ENCODE measurements at places on chromosomes 12 and 14.

DNA sequence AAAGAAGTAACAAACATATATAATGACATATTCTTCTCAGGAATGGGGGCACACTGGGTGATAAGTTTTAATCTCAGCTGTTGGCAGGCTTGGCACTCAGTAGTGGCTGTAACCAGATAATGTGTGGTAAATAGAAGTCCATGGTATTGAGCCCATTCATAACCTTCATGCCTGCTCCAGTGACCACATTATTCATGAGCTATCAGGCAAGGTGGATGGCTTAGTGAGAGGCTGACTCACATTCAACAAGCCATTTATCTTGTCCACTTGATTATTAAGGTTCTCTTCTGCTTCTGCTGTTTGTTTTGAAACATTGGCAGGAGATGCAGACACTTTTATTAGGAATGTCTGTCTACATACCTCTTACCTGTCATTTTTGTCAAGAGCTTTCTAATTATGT, 950.4 kb upstream of the LRFN5 start:
- peak; percentile 40 for DNase-seq

GRCh38 chr12:46770501-46771183, 55.2 kb downstream of the SLC38A4 start:
- DNase-seq, result no peak

DNA sequence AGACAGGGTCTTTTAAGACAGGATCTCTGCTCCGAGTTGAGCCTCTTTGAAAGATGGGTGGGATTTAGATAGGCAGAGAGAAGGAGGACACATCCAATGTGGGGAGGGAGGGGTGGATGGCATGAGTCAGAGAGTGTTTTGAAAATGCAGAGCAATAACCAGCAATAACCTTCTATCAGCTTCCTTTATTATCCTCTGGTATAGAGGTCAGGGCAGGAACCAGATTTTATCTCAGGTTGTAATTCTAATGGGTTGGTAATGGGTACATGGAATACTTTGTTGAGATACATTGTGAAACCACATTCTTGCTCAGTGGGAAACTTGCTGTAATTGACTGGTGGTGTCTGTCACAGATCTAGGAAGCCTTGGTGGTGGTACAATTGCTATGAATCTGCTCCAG, 37.6 kb upstream of the CCDC63 start:
- peak; percentile 25 for DNase-seq

DNA sequence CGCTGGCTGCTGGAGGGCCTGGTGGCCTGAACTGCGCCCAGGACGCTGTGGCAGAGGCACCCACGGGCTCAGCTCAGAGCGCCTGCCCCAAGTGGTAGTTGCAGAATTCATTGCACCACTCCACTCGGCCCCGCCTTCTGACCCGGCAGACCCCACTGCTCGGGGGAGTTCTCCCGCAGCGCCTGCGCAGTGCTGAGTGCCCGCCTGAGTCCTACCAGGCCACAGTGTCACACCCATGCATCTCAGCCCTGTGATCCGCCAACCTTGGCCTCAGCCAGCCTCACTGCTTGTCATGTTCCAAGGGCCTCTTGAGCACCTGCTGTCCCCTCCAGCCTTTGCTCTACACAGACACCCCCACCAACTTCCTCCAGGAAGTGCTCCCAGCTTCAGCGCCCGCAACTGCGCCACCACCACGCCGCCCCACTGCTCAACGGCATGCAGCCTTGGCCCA, 12.2 kb downstream of the DEGS2 start:
- DNase-seq, result no peak

GRCh38 chr12:91361864-91362263, 179.2 kb upstream of the DCN start:
- DNase-seq, result peak; percentile 48

GRCh38 chr14:67527756-67528155, 5.3 kb upstream of the PLEKHH1 start:
- DNase-seq, result no peak

GRCh38 chr14:65958664-65959562, 527.3 kb upstream of the CCDC196 start:
- peak; percentile 30 for DNase-seq

DNA sequence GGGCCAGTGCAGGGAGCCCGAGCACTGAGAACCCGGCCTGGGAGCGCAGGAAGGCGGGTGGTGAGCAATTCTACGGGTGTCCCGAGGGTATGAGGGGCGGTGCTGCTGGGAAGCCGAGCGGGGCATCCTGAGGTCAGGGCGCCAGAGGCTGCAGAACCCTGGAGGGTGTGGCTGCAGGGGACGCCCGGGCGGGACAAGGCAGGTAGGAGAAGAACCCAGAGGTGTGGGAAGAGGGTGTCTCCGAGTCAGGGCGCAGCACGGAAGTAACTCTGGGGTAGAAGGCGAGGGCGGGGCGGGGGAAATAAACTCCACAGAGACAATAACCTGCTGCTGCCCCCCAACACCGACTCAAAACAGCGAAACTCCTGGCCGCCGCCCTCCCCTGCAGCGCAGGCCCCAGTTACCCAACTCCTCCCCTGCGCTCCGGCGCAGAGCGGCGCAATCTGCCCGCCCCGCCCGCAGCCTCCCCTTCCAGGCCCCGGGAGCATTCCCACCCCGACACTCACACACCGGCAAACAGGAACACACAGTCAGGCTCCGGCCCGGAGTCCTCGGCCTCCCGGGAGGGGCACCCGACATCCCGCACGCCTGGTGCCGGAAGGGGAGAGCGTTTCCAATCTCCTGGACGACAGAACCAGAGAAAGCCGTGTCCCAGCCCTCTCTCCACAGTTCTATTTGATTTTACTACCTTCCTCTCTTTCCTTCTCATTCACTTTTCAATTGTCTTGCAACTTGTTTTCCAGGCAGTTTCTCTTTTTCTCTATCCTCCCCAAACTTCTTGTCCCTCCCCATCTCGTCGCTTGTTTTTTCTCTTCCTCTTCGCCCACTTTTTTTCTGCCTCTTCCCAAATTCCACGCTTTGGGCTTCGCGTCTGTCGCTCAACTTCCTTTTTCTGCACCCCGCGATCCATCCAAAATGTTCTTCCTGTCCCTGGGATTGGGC, 2.4 kb downstream of the HRK start:
- DNase-seq, result peak; percentile 58

GRCh38 chr14:35046751-35047536, 872 bp downstream of the FAM177A1 start:
- peak; percentile 55 for DNase-seq

- no peak for DNase-seq
Measured at GRCh38 chr12:128690641-128691040, 133.1 kb downstream of the SLC15A4 start.

- no peak for DNase-seq
Measured at GRCh38 chr12:106480251-106480650, 102.6 kb upstream of the RFX4 start.

DNA sequence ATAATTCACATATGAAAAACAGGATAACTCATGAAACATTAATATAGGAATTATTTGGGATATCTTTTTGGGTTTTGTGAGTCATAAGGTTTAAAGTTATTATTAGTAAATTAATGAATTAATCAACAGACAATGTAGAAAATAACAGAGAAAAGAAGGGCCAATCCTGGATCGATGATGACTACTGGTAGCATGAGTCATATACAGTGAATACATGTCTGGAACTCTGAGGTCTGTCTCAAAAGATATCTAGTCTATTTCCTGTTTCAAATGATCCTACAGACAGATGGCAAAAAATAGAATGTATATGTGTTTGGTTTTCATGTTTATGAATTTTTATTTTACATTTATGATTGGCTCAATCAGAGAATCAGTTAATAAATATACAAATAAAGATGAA, 86.4 kb upstream of the RTL1 start:
- no peak for DNase-seq

GRCh38 chr14:69038455-69039287, 59.6 kb upstream of the ACTN1 start:
- DNase-seq, result no peak

DNA sequence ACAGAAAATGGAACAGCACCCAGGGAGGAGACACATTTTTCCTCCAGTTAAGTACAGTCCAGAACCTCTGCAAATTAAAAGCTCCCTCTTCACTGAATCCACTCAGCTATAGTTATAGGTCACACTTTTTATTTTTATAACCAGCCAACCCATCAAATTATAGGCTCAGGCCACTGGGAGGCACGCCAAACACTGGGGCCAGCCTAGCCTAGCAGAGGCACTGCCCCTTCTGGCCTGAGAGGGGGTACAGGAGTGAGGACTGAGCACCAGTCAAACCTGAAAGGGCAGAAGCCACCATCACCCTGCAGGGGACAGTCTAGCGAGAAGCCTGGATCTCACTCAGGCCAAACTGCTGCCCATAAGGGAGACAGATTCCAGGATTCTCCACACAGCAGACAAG, 19.3 kb downstream of the FMNL3 start:
- no peak for DNase-seq

DNA sequence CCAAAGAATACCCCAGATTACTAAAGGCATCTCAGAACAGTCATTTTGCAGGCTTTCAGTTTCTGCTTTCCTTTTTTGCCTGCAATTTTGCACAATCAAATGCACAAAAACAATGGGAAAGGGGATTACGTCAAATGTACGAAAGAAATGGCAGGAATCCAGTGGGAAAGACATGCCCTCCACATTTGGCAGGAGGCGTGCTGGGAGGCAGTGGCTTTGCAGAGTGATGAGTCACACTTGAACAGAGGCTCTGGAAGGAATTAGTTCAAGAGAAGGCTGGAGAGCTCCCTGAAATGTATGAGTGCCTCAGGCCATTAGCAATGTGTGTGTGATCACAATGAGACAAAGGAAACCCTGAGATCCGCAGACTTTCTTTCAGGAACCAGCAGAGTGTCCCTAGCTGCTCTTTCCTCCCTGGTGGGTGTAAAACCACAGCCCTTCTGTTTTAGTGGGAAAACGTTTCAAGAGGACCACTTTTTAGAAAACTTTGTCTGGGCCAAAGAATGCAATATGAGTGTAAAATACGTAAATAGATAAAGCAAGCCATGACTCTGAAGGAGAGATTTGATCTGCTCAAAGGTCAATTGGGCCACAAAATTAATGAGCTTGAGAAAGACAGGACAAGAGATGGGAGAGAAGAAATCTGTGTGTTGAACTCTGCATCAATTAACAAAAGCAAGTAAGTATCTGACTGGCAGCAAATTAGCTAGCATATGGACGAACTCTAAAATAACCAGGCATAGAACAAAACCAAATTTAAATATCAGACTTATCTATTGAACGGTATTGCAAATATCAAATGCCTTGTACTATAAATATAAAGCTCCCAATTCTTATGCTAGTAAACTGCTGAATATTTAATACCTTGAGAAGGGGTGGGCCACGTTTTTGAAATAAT, 155.4 kb upstream of the PDE3A start:
- DNase-seq, result peak; percentile 52

DNA sequence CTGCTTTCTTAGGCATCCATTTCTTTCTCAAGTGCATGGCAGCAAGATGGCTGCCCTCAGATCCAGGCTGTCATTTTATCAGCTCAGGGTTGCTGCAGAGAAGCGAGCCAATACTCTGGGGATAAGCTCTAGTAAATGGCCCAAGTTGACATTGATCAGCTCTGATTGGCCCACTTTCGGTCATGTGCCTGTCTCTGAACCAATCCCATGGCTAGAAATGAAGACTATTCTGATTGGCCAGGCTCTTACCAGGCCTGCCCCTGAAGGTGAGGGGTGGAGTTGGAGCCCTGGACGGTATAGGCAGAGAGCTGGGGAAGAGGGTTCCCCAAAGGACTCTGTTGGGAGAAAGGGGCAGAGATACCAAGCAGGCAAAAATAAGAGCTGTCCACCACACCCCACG, 41.4 kb downstream of the MYO1H start:
- peak; percentile 30 for DNase-seq

GRCh38 chr12:716506-716905, 35.9 kb upstream of the WNK1 start:
- DNase-seq, result no peak

- no peak for DNase-seq
Measured at GRCh38 chr12:127145241-127145928, 1121.6 kb upstream of the TMEM132C start.

DNA sequence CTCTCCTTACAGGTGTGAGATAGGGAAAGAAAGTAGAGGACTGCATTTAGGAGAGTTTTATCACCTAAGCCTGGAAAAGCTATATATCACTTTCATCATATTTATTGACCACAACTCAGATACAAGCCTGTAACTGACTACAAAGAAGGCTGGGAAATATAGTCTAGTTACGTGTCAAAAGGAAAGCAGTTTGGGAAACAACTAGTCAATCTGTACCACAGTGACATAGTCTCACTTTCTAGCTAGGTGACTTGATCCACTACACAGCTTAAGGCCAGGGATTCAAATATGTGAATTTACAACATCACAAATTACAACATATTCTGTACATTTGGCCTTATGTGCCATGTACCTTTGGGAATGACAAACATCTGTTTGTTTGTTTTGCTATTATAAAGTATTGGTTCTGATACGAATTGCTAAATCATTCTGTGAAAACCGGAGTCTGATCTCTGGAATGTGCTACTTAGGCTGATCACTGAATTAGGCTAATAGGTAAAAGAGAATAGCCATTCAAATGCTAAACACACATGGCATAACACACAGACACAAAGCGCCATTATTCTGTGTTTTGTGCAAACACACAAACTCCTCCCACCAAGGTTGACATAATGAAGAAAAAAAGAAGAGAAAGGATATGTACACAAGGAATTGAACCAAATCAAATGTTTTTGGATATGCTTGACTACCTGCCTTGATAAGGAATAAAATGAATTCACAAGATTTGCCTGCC, 279.8 kb downstream of the DUSP6 start:
- DNase-seq, result no peak

DNA sequence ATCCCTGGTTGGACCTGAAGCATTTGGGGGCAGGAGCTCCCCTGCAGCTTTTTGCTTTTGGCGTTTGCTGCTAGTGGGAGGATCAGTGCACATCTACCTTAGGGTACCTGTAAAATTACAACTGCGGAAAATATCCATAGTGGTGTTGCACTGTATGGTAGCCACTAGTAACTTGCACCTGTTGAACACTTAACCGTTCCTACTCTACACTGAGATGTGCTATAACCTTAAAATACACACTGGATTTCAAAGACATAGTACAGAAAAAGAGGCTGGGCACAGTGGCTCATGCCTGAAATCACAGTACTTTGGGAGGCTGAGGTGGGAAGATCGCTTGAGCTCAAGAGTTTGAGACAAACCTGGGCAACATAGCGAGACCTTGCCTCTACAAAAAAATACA, 2.9 kb downstream of the P2RX4 start:
- DNase-seq, result no peak

DNA sequence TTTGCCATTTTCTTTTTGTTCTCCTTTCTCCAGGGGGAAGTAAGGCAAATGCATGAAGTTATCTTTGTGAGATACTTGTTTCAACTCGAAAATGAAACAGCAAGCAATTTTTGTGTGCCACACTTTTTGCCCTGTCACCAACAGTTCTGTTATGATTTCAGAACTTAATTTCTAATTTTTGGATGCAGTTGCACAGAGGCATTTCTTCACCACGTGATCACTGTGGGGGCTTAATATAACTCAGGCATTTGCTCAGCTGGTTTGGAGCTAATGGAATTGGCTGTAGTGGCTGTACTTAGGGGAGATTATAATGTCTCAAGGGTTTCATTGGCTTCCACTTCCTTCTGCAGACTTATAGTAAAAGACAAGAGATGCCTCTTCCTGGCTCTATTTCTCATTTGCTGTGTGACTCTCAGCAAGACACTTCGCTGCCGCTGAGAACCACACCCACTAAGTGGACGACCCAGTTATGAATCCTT, 452.4 kb downstream of the RAD51B start:
- DNase-seq, result no peak
